ENCODE measurements at places on chromosomes 3 and 15. TPM values are rescaled to one million over a fixed set of nuclear protein-coding genes. Genes with fewer than 3 reads are reported as not detected.

The RBPMS2 gene
- total RNA-seq: 185 TPM

The MESD gene
- 29.1 TPM for total RNA-seq

The NMNAT3 gene
- 1.3 TPM for total RNA-seq

The TM4SF4 gene
- total RNA-seq: not detected

The TMEM212 gene
- not detected for total RNA-seq

The SLC22A14 gene
- not detected for total RNA-seq

The ATP8B4 gene
- total RNA-seq: 0.61 TPM

The RAB6B gene
- total RNA-seq: 12.3 TPM

The CACNA1D gene
- 1.9 TPM for total RNA-seq

The BFSP2 gene
- not detected for total RNA-seq

The TMEM266 gene
- total RNA-seq: 0.81 TPM

The XRN1 gene
- 13.7 TPM for total RNA-seq

DNA sequence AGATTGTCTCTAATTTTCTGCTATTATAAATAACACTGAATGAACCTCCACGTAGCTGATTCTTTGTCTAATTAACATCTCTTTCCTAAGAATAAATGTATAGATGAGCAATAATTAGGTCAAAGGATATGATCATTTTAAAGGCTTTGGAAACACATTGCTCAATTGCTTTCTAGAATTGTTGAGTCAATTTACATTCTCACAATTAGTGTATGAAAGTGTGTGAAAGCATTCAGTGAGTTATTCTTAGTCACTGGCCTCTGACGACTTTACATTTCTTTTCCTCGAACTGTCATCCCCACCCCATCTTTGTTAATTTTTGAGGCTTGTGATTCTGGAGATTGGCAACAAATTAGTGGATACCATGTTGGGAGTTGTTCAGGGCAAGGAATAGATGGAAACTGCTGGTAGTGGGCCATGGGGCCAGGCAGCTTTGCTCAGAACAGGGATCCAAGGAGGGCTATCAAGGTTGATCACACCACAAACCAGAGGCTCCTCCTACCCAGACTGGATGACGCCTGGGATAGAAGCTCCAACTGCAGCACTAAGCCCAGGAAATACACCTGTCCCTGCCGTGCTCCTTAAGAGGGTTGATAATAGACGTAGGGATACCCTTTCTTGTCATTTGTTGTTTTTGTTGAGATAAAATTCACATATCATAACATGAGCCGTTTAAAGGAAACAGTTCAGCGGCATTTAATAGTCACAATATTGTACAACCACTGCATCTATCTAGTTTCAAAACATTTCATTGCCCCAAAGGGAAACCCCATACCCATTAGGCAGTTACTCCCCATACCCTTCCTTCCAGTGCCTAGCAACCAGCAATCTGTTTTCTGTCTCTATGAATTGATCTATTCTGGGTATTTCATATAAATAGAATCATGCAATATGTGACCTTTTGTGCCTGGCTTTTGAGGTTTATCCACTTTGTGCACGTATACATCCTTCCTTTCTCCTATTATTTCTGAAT, 27.9 kb downstream of the EIF1B start:
- H3K4me1 ChIP-seq: no peaks in the 10 kb centered on the region
- no peaks in the 10 kb centered on the region for H3K27me3 ChIP-seq
- H3K36me3 ChIP-seq: no peaks in the 10 kb centered on the region
- no peak overlapping the region for H3K27ac ChIP-seq
- no peak for DNase-seq

- H3K36me3 ChIP-seq: peaks cover 23% of the 10 kb centered on the region
- no peak overlapping the region for H3K27ac ChIP-seq
- no peaks in the 10 kb centered on the region for H3K27me3 ChIP-seq
Measured at GRCh38 chr3:150544041-150544440, 2.3 kb downstream of the SERP1 start.

DNA sequence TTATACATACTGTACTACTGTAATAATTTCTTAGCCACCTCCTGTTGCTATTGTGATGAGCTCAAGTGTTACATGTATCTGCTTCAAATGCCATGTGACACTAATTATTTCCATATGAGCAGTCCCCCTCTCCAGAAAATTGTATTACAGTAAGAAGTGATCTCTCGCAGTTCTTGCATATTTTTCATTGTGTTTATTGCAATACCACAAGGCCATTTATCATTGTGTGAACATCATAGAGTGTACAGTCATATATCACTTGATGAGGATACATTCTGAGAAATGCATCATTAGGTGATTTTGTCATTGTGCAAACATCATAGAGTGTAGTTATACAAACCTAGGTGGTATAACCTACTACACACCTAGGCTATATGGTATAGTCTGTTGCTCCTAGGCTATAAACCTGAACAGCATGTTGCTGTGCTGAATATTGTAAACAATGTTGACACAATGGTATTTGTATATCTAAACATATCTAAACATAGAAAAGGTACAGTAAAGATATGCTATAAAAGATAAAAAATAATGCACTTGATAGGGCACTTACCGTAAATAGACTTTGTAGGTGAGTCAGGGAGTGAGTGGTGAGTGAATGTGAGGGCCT, 189.6 kb upstream of the MLF1 start:
- H3K4me3 ChIP-seq: no peak overlapping the region
- no peaks in the 10 kb centered on the region for H3K36me3 ChIP-seq
- DNase-seq: no peak
- H3K27me3 ChIP-seq: no peaks in the 10 kb centered on the region

DNA sequence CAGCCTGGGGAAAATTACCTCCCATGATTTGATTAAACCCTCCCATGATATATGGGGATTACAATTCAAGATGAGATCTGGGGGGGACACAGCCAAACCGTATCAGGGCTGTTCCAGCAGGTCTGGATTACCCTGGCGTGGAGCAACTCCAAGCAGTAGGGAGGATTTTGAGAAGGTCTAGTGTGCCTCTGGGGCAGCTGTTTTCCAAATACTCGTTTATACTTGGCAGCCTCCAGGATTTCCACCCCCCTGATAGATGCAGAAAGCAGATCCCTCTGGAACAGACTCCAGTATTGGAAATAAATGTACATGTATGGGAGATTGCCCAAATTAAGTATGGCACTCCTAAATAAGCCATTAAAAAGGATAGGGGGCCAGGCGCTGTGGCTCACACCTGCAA, 7.7 kb upstream of the IRAK2 start:
- H3K4me3 ChIP-seq: no peak overlapping the region
- H3K27me3 ChIP-seq: no peaks in the 10 kb centered on the region
- peaks cover 23% of the 10 kb centered on the region for H3K36me3 ChIP-seq
- no peak overlapping the region for H3K27ac ChIP-seq

GRCh38 chr3:48142316-48142870, 45.8 kb downstream of the CDC25A start:
- H3K4me1 ChIP-seq: peaks cover 3% of the 10 kb centered on the region
- no peak for DNase-seq
- no peak overlapping the region for H3K4me3 ChIP-seq

DNA sequence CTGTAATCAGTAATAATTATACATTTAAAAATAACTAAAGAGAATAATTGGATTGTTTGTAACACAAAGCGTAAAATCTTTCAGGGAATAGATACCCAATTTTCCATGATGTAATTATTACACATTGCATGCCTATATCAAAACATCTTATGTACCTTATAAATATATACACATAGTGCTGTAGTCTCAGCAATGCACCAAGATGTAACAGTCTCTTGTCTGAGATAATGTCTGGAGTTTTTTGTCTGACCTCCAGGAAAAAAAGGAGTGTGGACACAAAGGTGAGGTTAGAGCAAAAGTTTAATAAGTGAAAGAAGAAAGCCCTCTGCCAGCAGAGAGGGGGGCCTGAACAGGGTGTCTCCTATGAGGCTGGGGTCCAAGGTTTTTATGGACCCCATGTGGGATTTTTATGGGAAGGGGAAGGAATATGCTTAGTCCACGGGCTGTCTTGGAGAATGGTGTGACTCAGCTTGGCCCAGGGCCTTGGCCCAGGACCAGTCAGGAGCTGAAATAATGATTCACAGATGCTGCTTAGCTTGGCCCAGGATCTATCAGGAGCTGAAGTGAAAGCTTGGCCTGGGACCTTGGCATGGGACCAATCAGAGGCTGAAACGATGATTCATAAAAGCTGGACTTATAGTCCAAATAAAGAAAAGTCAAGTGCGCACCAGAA, 545.0 kb downstream of the ZPLD1 start:
- no peaks in the 10 kb centered on the region for H3K27me3 ChIP-seq
- DNase-seq: no peak
- H3K4me3 ChIP-seq: no peak overlapping the region
- H3K36me3 ChIP-seq: no peaks in the 10 kb centered on the region
- H3K4me1 ChIP-seq: no peaks in the 10 kb centered on the region

DNA sequence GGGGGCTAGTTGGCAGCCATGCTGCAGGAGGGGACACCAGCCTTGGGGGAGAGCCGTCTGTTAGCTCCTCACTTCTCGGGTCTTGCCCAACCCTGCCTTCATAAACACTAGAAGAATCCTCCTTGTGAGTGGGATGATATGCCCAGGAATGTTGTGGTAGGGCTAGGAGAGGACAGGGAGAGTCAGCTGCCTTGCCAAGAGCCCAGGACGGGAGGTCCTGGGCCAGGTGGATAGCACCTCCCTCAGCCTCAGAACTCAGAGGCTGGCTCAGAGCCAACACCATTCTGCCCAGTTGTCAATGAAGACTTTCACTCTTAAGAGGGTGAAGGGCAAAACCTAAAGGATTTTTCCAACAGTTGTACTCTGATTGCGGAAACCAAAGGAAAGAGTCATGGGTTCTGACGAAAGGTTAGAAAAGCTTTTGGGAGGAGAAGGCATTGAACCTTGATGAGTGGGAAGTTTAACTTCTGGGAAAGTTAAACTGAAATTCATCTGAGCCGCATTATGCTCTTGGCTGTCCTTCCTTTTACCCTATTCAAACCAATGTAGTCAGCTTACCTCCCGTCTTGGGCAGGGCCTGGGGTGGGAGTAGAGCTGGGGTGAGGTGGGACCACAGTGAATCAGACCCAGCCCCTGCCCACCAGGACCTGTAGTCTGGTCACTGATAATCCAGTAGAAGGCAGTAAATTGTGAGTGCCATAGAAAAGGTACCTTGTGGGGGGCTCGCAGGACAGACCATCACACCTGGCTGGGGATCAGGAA, 81.9 kb downstream of the FAM43A start:
- H3K36me3 ChIP-seq: no peaks in the 10 kb centered on the region
- H3K4me1 ChIP-seq: no peaks in the 10 kb centered on the region
- H3K27ac ChIP-seq: no peak overlapping the region
- peaks cover 3% of the 10 kb centered on the region for H3K27me3 ChIP-seq
- H3K4me3 ChIP-seq: no peak overlapping the region
- no peak for DNase-seq

DNA sequence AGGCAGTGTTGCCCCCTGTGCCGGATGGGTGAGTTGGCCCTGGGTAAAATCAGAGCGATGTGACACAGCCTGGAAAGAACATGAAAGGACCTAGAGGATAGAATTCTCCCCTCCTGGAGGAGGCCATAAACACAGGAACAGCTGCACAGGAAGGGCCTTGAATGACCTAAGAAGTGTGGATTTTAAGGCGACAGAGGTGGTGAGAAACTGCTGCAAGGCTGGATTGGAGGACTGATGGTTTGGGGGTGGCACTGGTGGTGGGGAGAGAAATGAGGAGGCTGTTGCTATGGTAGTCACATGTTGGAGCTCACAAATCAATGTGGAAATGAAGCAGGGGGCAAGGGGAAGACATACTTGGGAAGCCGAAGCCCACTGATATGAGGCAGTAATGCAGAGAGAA, 13.8 kb downstream of the XIRP1 start:
- H3K36me3 ChIP-seq: no peaks in the 10 kb centered on the region
- H3K4me1 ChIP-seq: peaks cover 12% of the 10 kb centered on the region
- H3K4me3 ChIP-seq: peak overlapping the region; percentile 71
- H3K27me3 ChIP-seq: no peaks in the 10 kb centered on the region
- no peak overlapping the region for H3K27ac ChIP-seq

- H3K36me3 ChIP-seq: no peaks in the 10 kb centered on the region
- H3K27me3 ChIP-seq: no peaks in the 10 kb centered on the region
- H3K4me1 ChIP-seq: no peaks in the 10 kb centered on the region
- no peak overlapping the region for H3K27ac ChIP-seq
Measured at GRCh38 chr15:57947781-57948180, 117.7 kb downstream of the ALDH1A2 start.

DNA sequence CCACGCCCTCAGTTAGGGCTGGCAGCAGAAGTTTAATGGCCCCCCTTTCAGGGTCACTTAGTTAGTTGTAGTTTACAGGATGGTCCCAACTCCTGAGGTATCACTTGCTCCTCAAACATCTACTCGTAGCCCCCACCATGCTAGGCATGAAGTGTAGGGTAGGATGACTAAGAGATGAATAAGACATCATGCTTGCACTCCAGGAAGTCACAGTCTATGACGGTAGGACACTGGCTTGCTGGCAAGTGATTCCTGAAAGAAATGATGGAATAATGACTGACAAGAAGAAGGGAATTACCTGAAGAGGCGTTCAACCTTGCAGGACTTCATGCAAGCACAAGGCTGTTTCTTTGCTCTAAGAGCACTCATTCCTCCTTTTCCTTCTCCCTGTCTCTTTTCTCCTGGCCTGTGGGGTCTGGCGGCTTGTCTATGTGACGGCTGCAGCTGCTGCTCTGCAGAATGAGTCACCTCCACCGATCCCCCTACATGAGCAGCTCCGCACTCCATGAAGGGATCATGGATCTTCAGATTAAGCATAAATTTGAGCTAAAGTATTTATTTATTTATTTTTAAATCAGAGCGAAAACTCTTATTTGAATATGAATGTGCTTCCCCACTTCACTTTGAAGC, 82.9 kb upstream of the BOC start:
- H3K27ac ChIP-seq: no peak overlapping the region
- no peak overlapping the region for H3K4me3 ChIP-seq
- H3K4me1 ChIP-seq: no peaks in the 10 kb centered on the region
- H3K36me3 ChIP-seq: no peaks in the 10 kb centered on the region
- H3K27me3 ChIP-seq: no peaks in the 10 kb centered on the region
- DNase-seq: no peak

- no peaks in the 10 kb centered on the region for H3K4me1 ChIP-seq
- no peak for DNase-seq
- no peak overlapping the region for H3K27ac ChIP-seq
- H3K27me3 ChIP-seq: no peaks in the 10 kb centered on the region
Measured at GRCh38 chr3:195094191-195094921, 176.6 kb downstream of the XXYLT1 start.

GRCh38 chr3:113035387-113035982, 44.7 kb downstream of the GTPBP8 start:
- no peak overlapping the region for H3K4me3 ChIP-seq
- no peak overlapping the region for H3K27ac ChIP-seq
- no peaks in the 10 kb centered on the region for H3K27me3 ChIP-seq
- no peaks in the 10 kb centered on the region for H3K36me3 ChIP-seq
- H3K4me1 ChIP-seq: no peaks in the 10 kb centered on the region
- DNase-seq: peak; percentile 53

GRCh38 chr3:2097641-2098191, 950 bp upstream of the CNTN4 start:
- H3K36me3 ChIP-seq: peaks cover 7% of the 10 kb centered on the region
- H3K4me1 ChIP-seq: no peaks in the 10 kb centered on the region
- peak; percentile 29 for DNase-seq
- H3K4me3 ChIP-seq: peak overlapping the region; percentile 68

DNA sequence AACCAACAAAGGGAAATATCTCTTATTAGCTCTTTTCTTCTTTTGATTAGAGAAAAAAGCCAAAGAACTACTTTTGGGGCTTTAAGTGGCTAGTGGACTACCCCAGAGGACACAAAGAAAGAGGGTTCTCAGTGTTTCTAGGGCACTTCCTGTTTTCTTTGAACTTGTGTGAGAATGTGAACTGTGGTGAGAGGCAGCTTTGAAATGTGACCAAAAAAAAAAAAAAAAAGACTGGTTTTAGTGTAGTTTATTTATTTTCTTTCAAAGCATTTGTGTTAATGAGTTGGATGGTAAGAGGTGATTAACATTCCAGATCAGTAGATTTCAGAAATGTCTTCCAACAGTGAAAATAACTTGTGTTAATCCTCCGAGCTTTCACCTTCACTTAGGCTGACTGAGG, 32.4 kb downstream of the SELENOT start:
- H3K36me3 ChIP-seq: no peaks in the 10 kb centered on the region
- no peaks in the 10 kb centered on the region for H3K27me3 ChIP-seq
- no peak overlapping the region for H3K27ac ChIP-seq
- no peak for DNase-seq
- H3K4me1 ChIP-seq: no peaks in the 10 kb centered on the region

Measured in H9 (cell line).